Foreskin melanocyte (primary cell): ENCODE measurements at places on chromosomes 5 and 9.

GRCh38 chr5:99059685-99060084 lies 130.9 kb upstream of the CHD1 start:
- no peak for DNase-seq

- DNase-seq, result no peak
These were observed 229.5 kb downstream of the CD180 start for GRCh38 chr5:66967102-66967501.

DNA sequence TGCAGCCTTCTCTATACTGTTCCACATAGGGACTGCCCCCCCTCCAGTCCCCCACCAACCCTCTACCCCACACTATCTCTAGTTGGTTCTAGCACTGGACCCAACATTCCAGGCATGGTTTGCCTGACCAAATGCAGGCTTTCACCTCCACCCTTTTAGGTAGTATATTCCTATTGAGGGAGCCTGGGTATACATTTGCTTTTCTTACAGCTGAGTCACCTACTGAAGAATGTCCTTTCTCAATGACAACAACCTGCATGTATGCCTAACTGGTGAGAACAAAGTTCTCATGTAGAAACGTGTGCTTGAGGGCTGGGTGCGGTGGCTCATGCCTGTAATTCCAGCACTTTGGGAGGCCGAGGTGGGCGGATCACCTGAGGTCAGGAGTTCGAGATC lies 8.2 kb downstream of the TNIP1 start:
- DNase-seq, result no peak

DNA sequence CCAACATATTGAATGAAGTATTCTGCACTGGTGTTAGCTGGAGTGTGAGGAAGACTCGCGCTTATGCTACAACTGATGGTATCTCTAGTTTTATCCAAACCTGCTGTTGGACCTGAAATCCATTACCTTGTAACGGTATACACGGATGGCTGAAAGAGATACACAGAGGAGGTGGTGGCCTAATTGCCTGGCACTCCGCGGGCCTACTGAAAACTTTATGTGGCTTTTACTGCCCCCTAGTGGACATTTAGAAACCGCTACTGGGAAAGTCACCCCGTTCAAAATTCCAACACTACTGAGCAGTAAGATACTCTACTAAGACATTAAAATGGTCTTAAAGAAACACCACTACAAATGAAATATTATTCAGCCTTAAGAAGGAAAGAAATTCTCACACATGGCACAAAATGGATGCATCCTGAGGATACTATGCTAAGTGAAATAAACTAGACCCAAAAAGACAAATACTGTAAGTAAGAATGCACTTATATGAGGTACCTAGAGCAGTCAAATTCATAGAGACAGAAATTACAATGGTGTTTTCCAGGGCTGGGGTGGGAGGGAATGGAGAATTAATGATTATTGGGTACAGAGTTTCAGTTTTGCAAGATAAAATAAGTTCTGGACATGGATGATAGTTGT lies 100.4 kb downstream of the TTLL11 start:
- DNase-seq, result peak; percentile 53

DNA sequence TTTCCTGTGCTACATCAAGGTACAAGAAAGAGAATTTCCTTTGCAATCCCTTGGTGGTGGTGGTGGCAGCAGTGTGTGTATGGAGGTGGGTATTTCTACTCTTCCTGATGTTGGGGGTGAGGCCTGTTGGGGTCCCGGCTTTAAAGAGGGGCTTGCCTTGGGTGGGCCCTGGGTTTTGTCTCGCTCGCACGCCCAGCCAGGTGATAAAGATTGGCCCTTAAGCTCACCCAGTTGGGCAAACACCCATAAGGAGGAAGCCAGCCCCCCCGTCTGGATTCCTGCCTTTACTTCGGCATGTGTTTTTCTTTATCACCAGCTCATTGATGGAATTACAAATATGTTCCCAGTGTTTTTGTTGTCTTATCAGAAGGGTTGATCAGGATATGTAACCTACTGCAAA lies 16.0 kb upstream of the SARDH start:
- no peak for DNase-seq

- DNase-seq, result no peak
These were observed 263.9 kb downstream of the FSTL4 start for GRCh38 chr5:133348406-133348805.

DNA sequence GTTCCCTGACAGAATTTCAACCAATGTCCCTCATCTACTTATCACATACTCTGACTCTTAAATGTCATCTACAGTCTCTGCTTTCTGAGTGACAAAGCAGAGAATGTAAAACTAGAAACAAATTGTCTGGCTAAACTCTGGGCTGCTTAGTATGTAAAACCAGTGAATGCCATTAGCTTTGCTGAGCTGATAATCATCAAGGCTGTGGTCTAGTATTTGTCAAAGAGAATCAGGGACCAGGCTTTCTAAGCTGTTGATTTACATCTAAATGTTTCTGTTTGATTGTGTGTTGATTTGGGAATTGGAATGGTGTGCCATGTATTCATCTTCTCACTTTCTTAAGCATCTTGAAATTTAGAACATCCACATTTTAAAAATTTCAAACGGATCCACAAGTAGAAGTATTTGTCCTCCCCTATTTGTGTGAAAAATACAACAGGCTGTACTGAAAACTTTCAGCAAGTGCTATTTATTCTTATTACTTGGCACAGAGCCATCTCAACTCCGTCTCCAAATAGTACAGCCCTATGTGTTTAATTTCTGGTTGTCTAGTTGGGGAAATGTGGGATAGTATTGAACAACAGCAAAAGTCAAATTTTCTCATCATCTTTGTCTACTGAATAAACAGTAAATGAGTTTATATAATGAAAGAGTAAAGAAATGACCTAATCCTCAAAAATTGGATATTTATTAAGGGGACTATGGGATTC lies 251.5 kb downstream of the KCTD16 start:
- DNase-seq, result no peak

DNA sequence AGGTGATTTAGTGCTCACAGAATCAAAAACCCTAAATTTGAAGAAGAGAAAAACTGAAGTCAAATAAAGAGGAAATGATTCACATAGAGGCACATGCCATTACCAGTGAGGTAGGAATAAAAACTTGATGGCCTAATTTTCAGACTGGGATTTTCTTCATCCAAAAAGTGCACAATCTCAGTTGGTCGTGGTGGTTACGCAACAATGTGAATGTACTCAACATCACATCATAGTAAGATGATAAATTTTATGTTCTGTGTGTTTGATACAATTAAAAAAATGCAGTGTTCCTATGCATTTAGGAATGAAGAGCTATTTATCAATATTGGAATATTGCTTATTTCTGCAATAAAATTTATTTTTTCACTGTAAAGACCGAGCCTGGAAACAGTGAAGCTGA lies 60.7 kb downstream of the SV2C start:
- no peak for DNase-seq

- DNase-seq, result no peak
These were observed 148.3 kb downstream of the ATP10B start for GRCh38 chr5:160703547-160704189.

DNA sequence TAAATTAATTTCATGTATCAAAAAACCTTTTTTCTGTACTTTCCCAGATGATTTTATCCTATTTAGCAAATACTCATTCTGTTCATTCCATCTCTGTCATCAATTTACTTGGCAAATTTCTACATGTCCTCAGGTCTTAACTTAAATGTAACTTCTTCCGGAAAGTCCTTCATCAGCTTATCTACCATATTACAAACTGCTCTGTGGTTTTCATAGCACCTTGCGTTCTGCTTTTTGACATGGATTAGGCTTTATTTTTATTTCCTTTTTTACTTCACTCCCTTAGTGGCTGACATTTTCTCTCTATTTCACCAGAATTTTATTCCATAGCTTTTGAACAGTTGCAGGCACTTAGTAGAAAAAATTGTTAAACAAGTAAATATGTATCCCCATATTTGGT lies 1040.8 kb downstream of the TAF11L14 start:
- DNase-seq, result no peak

- no peak for DNase-seq
These were observed 223.7 kb upstream of the MSX2 start for GRCh38 chr5:174500636-174501035.

- DNase-seq, result no peak
These were observed 116.0 kb upstream of the OR13F1 start for GRCh38 chr9:104388071-104388470.

DNA sequence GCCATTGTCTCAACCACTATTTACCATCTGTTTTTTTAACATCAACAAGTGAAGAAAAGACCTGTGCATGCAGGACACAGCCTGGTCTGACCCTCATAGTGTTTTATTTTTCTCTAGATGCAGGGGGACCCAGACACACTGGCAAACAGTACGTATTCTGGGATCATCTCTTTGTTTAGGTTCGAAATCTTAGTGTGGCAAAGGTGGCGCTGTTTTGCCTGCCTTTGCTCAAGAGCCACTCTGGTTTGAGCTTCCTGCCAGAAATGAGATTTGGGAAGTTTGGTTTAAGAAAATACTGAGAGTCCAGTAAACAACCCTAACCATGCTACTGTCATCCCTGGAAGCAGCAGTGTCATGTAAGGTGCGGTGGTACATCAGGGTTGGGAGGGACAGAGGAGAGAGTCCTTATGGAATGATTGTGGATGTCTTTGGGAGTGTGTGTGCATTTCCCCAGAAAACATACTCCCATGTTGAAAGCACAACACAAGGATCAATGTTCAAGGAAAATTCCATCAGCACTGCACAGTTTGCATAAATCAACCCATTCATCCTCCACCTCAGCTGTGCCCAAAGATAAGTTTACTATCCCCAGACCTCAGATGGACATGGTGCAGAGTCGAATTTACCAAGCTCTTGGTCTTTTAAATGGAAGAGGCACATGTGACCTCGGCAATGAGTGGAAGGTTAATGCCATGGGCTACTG lies 34.0 kb upstream of the FLT4 start:
- DNase-seq, result no peak

- no peak for DNase-seq
These were observed 394.3 kb downstream of the GADD45G start for GRCh38 chr9:89999176-89999533.
